ENCODE measurements at places on chromosomes 2 and 18.

DNA sequence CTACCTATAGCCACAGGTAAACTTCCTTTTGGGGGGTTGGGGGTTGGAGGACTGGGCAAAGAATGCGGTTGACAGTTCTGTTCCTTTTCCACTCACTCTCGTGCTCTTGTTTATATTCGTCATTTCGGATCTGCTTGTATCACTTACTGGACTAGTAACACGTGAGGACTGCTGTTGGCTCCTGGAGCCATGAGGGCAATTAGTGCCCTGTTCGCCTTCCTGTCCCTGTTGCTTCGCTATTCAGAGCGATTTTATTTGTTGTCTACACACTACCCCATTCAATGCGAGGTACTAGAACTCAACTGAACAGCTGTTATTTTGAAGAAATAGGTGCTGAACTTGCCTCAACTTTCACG lies 1.1 kb downstream of the KCNJ3 start:
- no peak for DNase-seq

DNA sequence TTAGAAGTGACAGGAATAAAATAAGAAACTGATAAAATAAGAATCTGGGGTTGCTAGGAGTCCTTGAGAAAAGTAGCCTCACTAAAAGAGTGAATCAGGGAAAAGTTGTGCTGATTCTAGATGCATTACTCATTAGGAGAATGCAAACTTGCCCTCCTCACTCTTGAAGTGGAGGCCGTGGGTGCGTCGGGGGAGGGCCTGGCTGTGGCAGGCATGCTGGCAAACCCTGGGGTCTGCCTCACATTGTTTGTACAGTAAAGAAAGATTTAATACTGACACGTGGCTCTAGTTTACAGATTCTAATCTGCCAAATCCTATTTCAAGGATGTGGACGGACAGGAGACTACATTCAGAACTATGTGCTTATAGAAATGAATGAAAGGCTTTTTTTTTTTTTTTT lies 41.9 kb downstream of the TANC1 start:
- no peak for DNase-seq

DNA sequence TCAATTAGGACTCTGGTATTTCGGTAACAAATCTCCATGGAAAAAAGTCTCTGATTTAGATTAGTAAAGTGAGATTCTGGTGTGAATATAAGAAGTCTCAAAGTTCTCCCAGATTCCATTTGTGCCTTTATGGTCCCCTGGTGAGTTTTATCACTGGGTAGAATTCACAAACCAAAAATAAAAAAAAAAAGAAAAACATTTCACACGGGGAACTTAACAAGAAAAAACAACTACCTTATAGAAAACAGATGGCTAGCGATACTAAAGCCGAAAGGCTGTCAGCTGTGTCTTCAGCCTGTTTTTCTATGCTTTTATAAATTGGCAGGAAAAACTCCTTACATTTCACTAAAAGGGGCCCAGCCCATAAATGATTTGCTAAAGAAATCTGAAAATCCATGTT lies 50.6 kb downstream of the COL5A2 start:
- no peak for DNase-seq

DNA sequence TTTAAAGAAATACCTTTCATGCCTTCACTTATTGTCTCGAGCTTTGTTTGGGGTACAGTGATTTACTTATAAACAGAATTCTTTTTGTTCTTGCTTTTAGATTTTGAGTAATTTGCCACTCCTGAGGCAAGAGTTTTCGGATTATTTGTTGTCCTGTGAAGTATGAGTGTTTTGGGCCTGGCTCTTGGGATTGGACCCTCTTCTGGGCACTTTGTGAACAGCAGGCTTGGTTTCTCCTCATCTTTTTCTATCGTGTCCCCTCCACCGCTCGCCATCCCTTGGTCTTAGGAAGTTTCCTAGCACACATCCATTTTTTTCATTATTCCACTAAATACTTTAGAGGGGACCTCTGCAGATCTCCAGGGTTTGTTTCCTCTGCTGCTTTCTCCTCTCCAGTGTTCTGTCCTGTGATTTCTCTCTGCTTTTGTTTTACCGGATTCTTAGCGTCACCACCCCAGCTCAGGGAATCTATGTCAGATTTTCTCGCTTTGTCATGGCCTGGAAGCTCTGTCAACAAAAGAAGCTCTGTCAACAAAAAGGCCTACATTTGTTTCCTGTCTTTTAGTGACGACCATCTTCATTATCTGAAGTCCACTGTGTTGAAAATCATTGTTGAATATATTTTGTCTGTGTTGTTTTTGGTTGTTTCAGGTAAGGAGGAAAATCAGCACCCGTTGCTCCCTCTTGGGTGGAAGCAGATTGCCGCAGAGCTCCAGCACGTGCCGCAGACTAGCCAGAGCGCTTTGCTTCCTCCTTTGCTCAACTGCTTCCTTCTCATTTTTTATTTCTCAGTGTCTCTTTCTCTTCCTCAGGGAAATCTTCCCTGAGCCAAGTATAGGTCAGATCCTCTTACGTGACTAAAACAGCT lies 27.8 kb downstream of the ANKRD62 start:
- peak; percentile 43 for DNase-seq

DNA sequence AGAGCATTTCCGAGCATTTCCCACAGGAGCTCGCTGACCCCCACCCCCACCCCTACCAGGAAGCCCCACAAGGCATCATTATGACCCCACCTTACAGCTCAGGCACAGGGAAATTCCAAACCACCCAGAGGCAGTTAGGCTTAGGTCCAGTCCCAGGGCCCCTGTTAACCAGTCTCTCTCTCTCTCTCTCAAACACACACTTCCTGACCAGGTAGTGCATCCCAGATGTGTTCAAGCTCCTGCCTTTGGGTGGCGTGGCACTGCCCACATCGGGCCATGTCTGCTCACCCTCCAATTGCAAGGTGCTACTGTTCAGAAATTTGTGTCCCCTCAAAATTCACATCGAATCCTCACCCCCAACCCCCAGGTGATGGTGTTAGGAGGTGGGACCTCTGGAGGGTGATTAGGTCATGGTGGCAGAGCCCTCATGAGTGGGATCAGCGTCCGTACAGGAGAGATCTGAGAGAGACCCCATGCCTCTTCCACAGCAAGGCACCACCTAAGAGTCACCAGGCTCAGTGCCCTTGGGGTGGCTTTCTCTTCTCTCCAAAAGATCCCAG lies 8.8 kb downstream of the COPS9 start:
- no peak for DNase-seq

GRCh38 chr18:55386545-55386944 lies 201.4 kb downstream of the TCF4 start:
- DNase-seq: no peak

- DNase-seq: no peak
Observed at GRCh38 chr2:184504252-184504651, 94.1 kb upstream of the ZNF804A start.

GRCh38 chr2:67993329-67993728 lies 69.5 kb downstream of the C1D start:
- DNase-seq: no peak

Measured in D341Med (cell line).